ENCODE measurements at places on chromosomes 4 and X.

- DNase-seq = no peak
Observed at GRCh38 chr4:92234393-92235176, 69.2 kb upstream of the GRID2 start.

GRCh38 chrX:135421932-135422809 lies at the start of gene SMIM10L2A:
TSS of gene SMIM10L2A (plus strand) at chrX:135421944. CDS start at chrX:135422132, 188 bp downstream.
- no peak for DNase-seq

GRCh38 chrX:52988985-52989917 lies 30.9 kb upstream of the FAM156A start:
- no peak for DNase-seq

DNA sequence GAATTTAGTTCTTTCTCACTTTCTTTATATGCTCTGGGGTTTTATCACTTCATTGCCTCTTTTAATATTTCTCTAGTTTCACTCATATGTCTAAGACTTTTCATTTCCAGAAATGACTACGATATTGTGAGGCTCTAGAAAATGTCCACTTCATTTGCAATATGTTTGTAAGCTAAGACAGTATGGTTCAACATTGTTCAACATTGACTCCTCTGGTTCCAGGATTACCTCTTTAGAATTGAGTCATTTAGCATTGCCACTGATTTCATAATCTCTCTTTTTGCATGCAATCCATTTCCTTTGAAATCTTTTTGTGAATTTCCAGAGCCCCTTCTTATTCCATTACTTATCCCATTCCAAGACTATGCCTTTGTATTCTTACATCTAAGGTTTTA lies 32.3 kb downstream of the BBS12 start:
- no peak for DNase-seq

GRCh38 chrX:2547736-2548135 lies 47.0 kb upstream of the DHRSX start:
- DNase-seq = no peak

GRCh38 chr4:186826846-186827533 lies 103.3 kb upstream of the FAT1 start:
- DNase-seq = no peak

GRCh38 chr4:57425610-57426009 lies 315.4 kb upstream of the IGFBP7 start:
- no peak for DNase-seq

- no peak for DNase-seq
Observed at GRCh38 chrX:51776851-51777250, 33.6 kb downstream of the GSPT2 start.

GRCh38 chr4:110287130-110287529 lies 88.7 kb upstream of the ELOVL6 start:
- DNase-seq = no peak

- no peak for DNase-seq
Observed at GRCh38 chr4:73803213-73803612, 33.3 kb upstream of the CXCL6 start.

GRCh38 chr4:17117746-17118145 lies 219.3 kb upstream of the LDB2 start:
- no peak for DNase-seq

- no peak for DNase-seq
Observed at GRCh38 chr4:154329268-154329868, 162.2 kb downstream of the DCHS2 start.

DNA sequence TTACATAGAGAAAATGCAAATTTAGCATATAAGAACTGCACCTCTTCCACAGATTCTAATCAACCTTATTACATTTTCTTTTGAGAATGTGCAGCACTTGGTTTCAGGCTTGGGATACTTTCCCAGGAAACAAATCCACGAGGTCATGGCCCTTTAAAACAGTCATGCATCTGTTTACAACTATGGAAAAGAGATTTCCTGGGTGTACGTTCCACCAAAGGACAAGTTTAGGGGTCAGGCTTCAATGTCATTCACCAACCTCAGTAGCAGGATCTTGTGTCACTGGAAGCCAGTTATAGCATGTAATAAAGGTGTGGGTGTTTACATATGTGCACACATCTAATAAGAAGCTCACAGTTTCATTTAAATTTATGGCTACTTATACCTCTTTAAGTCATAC lies 30.7 kb downstream of the EREG start:
- DNase-seq = no peak

GRCh38 chrX:34918856-34919255 lies 23.7 kb upstream of the FAM47B start:
- no peak for DNase-seq

DNA sequence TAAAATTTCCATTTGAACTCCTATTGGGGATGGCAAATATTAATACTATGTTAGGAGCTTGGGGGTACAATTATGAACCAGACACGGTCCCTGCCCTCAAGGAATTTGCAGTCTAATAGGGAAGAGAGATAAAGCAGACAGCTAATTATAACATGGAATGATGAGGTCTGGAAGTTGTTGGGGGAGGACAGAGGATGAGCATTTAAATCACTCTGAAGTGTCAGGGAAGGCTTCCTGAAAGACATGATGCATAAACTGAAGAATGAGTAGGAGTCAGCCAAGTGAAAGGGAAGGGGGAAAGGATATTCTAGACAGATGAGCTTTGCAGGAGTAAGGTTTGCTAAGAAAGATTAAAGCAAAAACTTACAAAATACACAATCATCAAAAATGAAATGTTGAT lies 15.9 kb downstream of the PLAC1 start:
- DNase-seq = no peak

- no peak for DNase-seq
Observed at GRCh38 chr4:106246441-106246840, 69.6 kb downstream of the TBCK start.

DNA sequence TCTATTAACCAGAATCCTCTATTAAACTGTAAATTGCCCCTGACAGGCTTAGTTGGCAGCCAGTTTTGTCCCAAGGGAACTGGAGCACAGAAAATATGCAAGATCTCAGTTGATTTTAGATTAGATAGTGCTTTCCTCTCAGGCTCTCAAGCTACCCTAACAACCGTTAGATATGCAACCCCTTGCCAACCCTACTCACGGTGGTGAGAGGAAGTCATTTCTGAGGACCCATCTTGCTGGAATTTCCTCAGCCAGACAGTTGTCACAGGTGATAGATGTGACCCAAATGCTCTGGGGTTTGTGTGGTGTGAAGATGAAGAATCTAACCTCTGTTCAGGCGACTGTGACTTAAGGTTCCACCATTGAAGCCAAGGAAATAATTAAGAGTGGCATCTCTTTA lies 447.1 kb downstream of the MID1IP1 start:
- no peak for DNase-seq

GRCh38 chrX:108020631-108021030 lies 24.2 kb upstream of the VSIG1 start:
- no peak for DNase-seq

DNA sequence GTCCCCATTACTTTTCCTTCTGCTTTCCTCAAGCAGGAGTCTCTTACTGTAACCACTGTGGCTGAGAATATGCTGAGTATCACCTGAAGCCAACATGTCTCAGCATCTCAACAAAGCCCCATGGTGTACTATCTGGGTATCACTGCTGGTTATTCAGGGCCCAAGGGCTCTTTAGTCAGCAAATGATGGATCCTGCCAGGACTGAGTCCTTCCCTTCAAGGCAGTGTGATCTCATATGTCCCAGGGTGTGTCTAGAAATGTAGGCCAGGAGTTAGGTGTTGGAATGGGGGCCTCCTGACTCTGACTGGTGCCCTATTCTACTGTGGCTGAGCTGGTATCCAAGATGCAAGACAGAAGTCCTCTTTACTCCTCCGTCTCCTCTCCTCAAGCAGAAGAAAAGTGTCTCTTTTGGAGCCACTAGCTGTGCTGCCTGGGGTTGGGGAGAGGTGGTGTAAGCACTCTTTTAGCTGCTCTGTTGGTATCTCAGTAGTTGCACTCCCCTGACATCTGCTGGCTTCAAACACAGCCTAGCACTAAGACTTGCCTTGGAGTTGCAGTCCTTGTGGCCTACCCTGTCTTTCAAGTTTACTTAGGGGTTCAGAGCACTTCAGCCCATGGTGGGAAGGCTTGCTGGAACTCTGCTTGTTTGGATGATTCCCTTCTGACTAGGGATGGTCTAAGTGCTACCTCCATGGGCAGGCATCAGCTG lies 28.6 kb downstream of the OCIAD2 start:
- no peak for DNase-seq

- DNase-seq = no peak
Observed at GRCh38 chr4:1006856-1007255, 4.6 kb upstream of the FGFRL1 start.

DNA sequence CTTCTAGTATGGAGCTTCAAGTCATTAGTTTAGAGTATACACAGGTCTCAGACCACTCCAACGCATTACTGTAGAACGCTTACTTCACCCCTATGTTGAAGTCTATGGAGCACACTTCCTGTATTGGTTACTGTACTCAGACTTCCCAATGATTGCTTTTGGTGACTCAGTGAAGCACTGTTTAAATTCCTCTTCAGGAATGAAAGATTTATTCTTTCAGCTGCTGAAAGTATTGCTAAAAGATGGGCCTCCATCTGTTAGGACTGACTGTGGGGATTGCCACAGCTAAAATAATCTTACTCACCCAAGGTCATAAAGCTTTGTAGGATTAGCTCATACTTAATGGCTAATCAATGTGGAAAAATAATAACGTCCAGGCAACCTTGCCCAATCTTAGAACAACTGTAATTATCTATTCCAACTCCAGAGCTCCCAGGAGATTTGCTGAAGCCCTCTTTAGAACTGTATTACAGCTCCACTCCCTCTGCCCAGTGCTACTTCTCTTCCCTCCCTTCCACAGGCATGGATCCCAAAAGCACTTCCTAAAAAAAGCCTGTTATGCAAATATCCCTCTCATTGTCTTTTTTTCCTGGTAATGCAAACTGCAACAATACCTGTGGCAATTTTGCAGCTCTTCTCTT lies 281.9 kb upstream of the HS3ST1 start:
- no peak for DNase-seq
